Fibroblast of skin of right quadriceps (primary cell): ENCODE measurements at places on chromosomes 6 and 20.

DNA sequence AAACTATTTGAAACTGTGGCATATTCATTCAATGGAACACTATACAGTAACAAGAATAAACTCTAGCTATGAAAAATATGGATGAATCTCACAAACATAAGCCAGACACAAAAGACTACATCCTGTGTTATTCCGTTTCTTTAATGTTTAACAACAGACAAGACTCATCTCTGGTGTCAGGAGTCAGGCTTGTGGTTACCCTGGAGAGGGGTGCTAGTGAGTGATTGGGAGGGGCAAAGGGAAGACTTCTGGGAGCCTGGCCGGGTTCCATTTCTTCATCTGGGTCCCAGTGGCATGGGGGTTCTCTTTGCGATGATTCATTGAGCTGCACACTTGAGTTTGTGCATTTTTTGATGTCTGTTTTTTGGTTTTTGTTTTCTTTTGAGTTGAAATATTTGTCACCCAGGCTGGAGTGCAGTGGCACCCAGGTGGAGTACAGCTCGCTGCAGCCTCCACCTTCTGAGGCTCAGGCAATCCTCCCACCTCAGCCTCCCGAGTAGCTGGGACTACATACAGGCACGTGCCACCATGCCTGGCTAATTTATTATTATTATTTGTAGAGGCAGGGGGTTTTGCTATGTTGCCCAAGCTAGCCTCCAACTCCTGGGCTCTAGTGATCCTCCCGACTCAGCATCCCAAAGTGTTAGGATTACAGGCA lies 21.2 kb upstream of the TTPAL start:
- DNase-seq = no peak

DNA sequence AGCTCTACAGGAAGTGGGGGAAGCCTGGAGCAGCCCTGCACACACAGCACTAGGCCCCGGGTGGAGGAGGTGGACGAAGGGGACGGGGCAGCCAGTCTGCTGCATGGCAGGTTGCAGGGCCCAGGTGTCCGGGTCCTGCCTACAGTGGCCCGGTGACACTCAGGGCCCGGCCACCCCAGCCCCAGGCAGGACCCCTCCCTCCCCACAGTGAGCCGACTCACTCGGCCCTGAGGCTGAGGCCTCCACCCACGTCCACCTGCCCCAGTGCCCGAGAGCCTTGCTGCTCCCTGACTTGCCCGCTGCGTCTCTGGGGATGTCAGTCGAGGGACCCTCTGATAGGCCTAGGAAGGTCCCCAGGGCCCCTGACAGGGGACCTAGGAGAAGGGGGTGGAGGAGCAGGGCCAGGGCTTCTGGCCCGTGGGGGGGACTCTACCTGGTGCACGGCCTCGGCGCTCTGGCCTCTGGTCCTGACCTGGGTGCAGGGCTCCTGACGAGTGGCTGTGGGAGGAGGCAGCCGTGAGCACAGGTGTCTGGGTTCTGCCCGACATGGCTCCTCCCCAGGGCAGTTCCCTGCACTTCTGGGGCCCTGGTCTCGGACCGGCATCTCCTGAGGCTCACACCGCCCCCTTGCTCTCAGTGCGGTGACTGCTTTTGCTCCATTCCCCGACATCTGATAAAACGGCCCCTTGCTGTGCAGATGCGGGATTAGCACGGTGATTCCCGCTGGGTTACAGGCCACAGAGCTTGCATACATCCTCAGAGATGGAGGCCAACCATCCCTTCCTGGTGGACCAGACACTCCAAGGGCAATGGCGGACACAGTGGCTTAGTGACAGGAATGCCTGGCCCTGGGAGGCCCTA lies 20.1 kb downstream of the FRMD1 start:
- no peak for DNase-seq

DNA sequence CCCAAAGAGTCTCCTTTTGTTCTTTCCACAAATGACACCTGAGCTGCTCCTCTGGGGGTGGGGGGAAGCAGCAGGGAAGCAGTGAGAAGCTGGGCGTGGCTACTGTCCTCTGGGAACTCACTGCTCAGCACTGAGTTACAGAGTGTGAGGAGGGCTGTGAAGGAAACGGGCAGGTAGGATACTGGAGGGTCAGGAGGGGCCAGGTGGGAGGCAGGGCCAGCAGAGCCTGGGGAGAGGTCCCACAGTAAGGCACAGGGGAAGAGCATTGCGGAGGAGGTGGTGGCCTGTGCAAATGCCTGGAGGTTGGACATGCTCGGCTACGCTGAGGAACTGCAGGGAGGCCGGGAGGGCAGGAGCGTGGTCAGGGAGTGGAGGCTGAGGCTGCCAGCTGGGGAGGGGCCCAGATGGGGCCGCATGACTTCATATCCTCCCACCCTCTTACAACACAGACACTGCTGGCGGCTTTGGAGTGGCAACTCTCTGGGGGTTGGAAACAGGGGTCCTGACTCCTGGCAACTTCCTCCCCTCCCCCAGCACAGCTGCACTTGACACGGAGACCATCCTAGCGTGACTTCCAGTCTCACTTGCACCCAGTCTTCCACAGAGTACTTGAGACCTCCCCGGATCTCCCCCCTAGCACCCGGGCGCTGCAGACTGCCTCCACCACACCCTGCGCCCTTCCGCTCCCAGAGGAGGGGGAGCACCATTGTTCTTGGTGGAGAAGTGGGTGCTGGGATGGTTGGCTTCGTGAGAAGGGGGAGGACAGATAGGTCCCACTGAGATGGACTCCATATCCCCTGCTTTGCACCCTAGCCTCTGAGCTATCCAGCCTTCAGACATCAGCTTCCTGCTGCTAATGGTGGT lies 34.2 kb downstream of the RBM38 start:
- no peak for DNase-seq

- no peak for DNase-seq
Measured at GRCh38 chr6:26260725-26261490, 104.1 kb upstream of the BTN3A2 start.

- no peak for DNase-seq
Measured at GRCh38 chr6:147392917-147393625, 115.4 kb upstream of the SAMD5 start.
